Natural killer cell treated with Interleukin-12 subunit alpha and Interleukin-12 subunit beta and Interleukin-15 and Interleukin-18, amount 100 ng/mL, for 72 hours (primary cell): ENCODE measurements at places on chromosomes 5 and 9.

GRCh38 chr5:61687371-61687770 lies 355.3 kb downstream of the ZSWIM6 start:
- DNase-seq: no peak

DNA sequence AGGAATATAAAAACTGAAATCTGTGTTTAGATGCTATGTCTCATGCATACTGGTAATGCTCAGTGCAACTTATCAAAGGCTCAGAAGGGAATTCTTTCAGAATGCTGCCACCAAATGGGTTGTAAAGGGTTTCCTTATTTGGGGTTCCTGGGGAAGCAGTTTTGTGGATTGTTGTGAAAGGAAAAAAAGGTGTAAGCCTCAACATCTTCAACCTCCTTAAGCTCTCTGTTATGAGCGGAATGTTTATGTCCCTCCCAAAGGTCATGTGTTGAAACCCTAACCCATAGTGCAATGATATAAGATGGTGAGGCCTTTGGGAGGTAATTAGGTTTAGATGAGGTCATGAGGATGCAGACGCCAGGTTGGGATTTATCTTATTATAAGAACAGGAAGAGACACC lies 41.6 kb downstream of the GNA14 start:
- DNase-seq: no peak

GRCh38 chr9:137298401-137299202 lies 3.5 kb downstream of the NRARP start:
- no peak for DNase-seq

- DNase-seq: no peak
Measured at GRCh38 chr5:121698690-121699089, 153.0 kb upstream of the FTMT start.

DNA sequence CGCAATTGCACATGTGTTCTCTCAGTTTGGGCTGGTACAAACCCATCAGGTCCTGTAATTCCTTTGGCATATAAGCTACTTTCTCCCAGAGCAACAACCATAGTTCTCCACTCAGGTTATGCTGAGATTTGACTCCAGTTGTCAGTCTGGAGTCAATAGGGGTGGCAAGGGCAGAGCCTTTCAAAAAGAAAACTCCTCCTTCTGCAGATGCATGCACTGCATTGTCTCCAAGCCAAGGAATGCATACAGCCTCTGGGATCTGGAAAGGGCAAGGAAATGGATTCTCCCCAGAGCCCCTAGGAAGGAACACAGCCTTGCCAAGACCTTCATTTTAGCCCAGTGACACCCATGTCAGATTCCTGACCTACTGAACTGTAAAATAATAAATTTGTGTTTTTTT lies 31.0 kb upstream of the GZMA start:
- DNase-seq: no peak

- no peak for DNase-seq
Measured at GRCh38 chr9:128390813-128391711, 19.9 kb downstream of the URM1 start.
